Cerebellar nuclear complex (tissue), 1 donor: ENCODE measurements at places on chromosomes 13 and 19.

GRCh38 chr19:31671411-31672035 is 322.3 kb upstream of the TSHZ3 start:
- no peak for DNase-seq

DNA sequence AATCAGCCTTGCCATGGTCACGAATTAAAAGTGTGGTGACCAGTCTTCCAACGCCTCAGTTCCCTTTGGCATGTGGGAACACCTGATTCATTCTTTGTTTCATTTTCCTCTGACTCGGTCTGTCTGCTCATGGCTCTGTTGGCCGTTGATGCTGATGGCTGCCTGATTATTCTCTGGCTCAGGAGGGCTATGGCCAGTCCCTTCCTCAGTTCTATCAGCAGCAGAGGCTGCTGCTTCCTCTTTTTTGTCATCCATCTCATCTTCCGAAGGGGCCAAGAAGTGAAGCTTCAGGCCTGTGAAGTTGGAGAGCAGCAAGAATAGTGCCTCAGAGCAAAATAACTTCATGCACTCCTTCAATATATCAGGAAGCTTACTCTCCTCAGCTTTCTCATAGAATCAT is 9.5 kb upstream of the MLNR start:
- no peak for DNase-seq

- no peak for DNase-seq
These were observed 1.1 kb downstream of the CAPS start for GRCh38 chr19:5914946-5915781.

DNA sequence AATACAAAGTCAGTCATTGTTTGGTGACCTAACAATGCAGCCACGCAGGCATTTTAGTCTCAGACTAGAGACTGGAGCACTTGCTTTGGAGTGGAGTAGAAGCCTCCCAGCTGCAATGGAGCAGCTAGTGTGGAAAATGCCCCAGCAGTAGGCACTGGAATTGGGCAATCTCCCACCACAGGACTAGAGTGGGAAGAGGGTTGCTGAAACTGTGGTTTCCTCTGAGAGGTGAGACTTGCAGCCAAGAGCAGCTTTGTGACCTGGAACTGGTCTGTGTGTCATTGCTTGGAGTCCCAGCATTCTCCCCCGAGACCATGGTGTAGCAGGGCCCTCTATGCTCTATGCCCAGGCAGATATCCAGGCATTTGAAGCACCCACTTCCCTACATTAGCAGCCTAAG is 556.3 kb downstream of the UQCRFS1 start:
- DNase-seq = no peak

DNA sequence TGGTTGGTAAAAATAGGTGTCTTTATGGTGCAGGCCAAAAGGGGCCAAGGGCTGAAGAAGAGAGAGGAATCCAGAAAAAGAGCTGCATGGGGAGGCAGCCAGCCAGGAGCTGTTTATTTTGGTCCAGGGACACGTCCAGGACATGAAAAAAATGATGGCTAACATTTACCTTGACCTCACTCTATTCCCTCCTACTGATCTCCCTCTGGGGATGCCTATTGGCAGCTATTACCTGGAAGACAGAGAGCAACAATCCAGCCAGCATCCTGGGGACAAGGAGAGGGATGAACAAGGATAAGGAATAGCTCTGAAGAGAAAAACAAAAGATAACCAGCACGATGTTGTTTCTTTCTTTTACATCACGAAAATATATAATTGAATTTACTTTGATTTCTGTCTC is 1599.6 kb downstream of the SLITRK5 start:
- no peak for DNase-seq
